ENCODE measurements at places on chromosomes 1 and 21. TPM values are rescaled to one million over a fixed set of nuclear protein-coding genes. Genes with fewer than 3 reads are reported as not detected.

- DNase-seq, result no peak
These were observed 28.8 kb downstream of the DR1 start for GRCh38 chr1:93374334-93375106.

DNA sequence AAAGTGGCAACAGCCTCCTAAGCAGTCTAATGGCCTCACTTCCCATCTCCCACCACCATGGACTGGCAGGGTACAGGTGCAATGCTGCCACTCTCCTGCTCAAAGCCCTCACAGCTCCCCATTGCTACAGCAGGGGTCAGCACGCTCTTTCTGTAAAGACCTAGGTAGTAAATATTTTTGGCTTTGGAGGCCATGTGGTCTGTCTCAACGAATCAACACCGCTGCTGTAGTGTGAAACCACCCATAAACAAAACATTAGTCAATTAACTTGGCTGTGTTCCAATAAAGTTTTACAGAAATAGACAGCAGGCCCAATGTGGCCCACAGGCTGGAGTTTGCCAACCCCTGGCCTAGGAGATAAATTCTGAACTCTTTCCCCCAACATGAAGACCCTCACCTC lies 44.6 kb upstream of the TMEM125 start:
- DNase-seq, result no peak

GRCh38 chr1:58434607-58435006 lies 111.9 kb downstream of the OMA1 start:
- no peak for DNase-seq

DNA sequence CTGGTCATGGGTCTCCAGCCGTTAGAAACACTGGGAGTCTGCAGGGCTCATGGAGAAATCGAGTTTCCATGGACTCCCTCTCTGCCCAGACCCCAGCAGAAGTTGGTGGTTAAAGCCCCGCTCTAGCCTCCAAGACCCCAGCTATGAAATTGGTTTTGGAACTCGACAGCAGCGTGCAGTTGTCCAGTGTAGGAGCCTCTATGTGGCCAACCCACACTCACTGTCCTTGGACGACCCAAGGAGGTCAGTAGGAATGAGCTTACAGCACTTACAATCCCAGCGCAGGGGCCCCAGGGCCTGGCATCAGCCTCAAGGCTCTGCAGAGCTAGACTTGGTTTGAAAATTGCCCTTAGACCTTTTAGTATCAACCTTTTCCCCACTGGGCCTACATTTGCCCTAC lies 3.2 kb upstream of the PRDM16 start:
- no peak for DNase-seq

TINAGL1 gene
- total RNA-seq, result 104 TPM

INAVA gene
- total RNA-seq, result 82.0 TPM

Measured in mucosa of descending colon (tissue), 3 donors.